ENCODE measurements at places on chromosomes 2 and 18.
A peak's percentile ranks its signal among the peaks of the same experiment; 100 is the strongest.

- H3K4me3 ChIP-seq, result no peak overlapping the region
- H3K4me1 ChIP-seq, result peaks cover 43% of the 10 kb centered on the region
- no peaks in the 10 kb centered on the region for H3K27me3 ChIP-seq
- no peaks in the 10 kb centered on the region for H3K36me3 ChIP-seq
- peak overlapping the region; percentile 67 for H3K27ac ChIP-seq
Measured at GRCh38 chr18:76459687-76460350, 35.2 kb downstream of the ZNF516 start.

GRCh38 chr2:230840301-230840700 is 24.4 kb upstream of the ITM2C start:
- no peaks in the 10 kb centered on the region for H3K36me3 ChIP-seq
- H3K27me3 ChIP-seq, result peaks cover 13% of the 10 kb centered on the region
- H3K4me1 ChIP-seq, result no peaks in the 10 kb centered on the region
- no peak overlapping the region for H3K27ac ChIP-seq
- DNase-seq, result no peak

- H3K27me3 ChIP-seq, result no peaks in the 10 kb centered on the region
- no peaks in the 10 kb centered on the region for H3K4me1 ChIP-seq
- DNase-seq, result no peak
- no peak overlapping the region for H3K27ac ChIP-seq
- no peak overlapping the region for H3K4me3 ChIP-seq
Measured at GRCh38 chr2:199115169-199115568, 342.6 kb downstream of the SATB2 start.

DNA sequence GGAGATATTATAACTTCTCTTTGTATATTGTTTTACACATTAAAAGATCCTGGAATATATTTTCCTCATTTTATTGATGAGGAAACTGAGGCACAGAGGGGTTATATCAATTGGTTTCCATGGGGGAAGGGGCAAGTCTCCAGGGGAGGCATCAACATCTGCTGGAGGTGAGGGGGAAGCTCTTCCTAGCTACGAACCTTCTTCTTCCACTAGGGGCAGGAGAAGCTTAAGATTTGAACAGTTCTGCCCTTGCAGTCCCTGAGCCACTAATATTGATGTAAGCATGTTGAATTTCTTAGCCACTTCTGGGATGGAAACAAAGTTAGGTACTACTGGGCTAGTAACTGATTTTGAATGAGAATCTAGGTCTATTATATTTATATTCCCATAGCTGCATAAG is 140.1 kb upstream of the AQP4 start:
- no peak overlapping the region for H3K27ac ChIP-seq
- no peak for DNase-seq
- H3K36me3 ChIP-seq, result no peaks in the 10 kb centered on the region
- H3K4me3 ChIP-seq, result no peak overlapping the region

DNA sequence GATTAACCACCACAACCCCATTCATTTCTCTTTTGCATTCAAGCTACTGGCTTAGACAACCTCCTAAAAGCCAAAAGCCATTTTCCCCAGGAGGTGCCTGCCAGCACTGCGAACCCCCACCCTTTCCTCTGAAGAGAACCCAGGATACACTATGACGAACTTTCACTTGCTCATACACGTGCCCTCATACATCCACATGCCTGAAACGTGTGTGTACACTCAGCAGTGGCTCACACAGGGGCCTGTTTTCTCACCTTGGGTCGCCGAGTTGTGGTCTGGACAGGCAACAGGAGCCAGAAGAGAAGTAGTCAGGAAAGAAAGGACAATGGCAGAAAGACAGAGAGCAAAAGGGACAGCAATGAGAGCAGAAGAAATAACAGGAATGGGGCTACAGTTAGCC is 7.4 kb downstream of the DCTN1 start:
- no peaks in the 10 kb centered on the region for H3K27me3 ChIP-seq
- peaks cover 33% of the 10 kb centered on the region for H3K4me1 ChIP-seq
- peaks cover 66% of the 10 kb centered on the region for H3K36me3 ChIP-seq

DNA sequence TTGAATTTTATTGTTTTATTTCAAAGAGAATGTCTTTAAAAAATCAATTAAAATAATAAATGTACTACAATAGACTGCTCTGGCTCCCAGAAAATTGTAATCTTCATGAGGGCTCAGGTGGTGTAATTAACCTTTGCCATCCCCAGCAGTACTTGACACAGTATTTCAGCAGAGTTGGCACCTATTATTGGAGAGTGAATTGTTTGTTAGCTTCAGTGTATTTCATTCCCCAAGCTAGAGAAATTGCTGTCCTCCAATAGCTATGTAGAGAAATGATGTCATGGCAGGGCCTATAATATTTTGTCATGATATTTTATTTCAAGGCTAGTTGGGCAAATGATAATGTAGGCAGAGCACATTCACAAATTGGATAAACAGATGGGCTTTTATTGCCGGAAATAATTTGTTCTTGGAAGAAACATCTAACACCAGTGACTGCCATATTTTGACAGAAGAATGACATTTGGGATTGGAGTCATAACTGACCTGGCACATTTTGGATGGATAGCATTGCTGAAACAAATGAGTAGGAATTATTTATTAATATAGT is 712.0 kb upstream of the NXPH2 start:
- H3K36me3 ChIP-seq, result no peaks in the 10 kb centered on the region
- no peak overlapping the region for H3K27ac ChIP-seq
- H3K4me1 ChIP-seq, result no peaks in the 10 kb centered on the region
- no peak for DNase-seq
- H3K27me3 ChIP-seq, result no peaks in the 10 kb centered on the region

- no peak overlapping the region for H3K27ac ChIP-seq
- no peak for DNase-seq
- H3K4me3 ChIP-seq, result no peak overlapping the region
Measured at GRCh38 chr2:75431763-75432162, 129.0 kb downstream of the EVA1A start.

DNA sequence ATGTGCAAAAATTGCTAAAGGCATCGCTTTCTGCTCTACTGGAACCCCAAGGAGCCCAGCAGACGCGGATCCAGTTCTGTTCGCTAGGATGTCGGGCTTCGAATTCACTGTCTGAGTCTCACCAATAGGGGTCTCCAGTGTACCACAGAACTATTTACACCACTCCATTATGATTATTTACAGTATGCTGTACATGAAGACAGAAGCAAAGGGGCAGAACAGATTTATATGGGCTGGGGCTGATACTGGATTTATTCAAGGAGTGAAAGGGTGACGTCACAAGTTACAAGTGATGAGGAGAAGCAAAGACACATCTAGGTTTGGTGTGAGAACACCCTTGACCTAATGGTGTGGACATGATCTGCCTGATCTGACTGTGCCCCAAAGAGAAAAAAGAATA is 185.3 kb upstream of the ATP5MC3 start:
- no peaks in the 10 kb centered on the region for H3K27me3 ChIP-seq
- DNase-seq, result no peak
- H3K4me3 ChIP-seq, result no peak overlapping the region
- no peak overlapping the region for H3K27ac ChIP-seq

DNA sequence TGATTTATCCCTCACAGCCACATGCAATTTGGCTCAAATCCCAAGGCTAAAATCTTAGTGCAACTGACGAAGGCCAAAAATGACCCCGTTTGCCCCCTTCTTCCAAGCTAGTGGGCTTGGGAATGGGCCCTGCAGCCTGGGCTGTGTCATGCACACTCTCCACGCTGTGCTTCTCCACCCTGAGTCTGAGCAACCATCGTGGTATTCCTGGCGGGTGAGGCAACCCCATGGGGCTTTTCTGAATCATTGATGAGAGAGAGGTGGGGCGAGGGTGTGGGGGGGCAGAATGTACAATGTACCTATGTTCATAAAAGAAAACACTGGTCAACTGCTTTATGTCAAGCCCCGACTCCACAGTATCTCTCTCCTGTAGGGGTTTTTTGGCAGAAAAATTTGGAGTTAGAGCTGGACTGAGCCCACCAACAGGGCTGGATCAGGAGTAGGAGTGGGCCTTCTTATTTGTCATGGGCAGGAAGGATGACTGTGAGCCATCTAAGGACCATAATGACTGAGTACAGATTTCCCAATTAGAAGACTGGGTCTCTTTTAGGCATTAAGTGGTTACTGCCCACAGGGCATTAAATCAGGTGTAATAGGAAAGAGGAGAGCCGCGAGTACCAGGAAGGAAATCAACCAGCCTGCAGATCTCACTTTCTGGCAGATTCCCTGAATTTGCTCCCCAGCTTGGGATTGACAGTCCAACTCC is 8.9 kb downstream of the SULT1C2 start:
- H3K4me3 ChIP-seq, result no peak overlapping the region
- no peaks in the 10 kb centered on the region for H3K27me3 ChIP-seq
- no peak for DNase-seq
- H3K4me1 ChIP-seq, result no peaks in the 10 kb centered on the region

- no peaks in the 10 kb centered on the region for H3K27me3 ChIP-seq
- H3K4me3 ChIP-seq, result no peak overlapping the region
- H3K4me1 ChIP-seq, result no peaks in the 10 kb centered on the region
- no peak for DNase-seq
Measured at GRCh38 chr2:31813016-31813415, 197.8 kb downstream of the MEMO1 start.

GRCh38 chr2:46460241-46460921 is 19.0 kb upstream of the TMEM247 start:
- no peak for DNase-seq
- H3K4me1 ChIP-seq, result peaks cover 14% of the 10 kb centered on the region
- no peaks in the 10 kb centered on the region for H3K36me3 ChIP-seq
- peak overlapping the region; percentile 74 for H3K27ac ChIP-seq
- H3K4me3 ChIP-seq, result no peak overlapping the region
- no peaks in the 10 kb centered on the region for H3K27me3 ChIP-seq

DNA sequence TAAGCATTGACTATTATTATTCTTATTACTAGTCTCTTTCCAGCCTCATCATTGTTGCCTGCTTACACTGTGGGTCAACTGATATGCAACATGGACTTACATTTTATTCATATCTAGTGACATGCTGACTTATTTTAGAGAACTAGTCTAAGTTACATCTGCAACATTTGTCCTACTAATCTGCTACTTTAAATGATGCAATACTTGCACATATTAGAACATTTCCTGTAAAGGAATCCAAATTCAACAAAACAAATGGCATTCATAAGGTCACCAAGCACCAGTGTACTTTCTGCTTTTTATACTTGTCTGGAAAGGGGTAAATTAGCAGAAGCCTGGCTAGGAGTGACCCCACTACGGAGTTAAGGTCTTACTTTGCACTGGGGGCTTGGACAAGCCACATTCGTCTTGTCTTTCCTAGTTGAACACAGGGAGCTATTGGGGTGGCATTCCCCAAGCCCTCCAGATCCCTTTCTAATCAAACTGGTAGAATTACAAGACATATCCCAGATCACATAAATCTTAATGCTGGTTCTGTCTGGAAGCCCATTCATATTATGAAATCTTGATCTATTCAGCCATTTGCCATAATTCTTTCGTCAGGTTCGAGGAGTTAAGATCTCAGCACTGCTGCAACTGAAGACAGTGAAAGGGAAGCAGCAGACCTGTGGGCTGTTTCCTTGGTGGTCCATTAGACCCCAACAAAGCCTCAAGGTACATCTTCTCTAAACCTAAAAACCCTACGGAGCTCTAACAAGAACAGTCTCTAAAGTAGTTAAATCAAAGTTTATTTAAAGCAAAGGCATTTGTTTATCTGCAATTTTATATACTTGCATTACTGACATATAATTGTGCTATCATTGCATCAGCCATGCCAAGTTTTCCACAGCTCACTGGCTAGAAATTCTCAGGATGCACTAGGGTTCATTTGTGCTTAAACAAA is 49.9 kb upstream of the RTN4 start:
- DNase-seq, result no peak
- H3K27ac ChIP-seq, result peak overlapping the region; percentile 81
- H3K27me3 ChIP-seq, result no peaks in the 10 kb centered on the region
- no peak overlapping the region for H3K4me3 ChIP-seq
- peaks cover 44% of the 10 kb centered on the region for H3K4me1 ChIP-seq

- DNase-seq, result no peak
- H3K27ac ChIP-seq, result peak overlapping the region; percentile 92
- no peaks in the 10 kb centered on the region for H3K27me3 ChIP-seq
- H3K4me3 ChIP-seq, result no peak overlapping the region
- H3K4me1 ChIP-seq, result peaks cover 99% of the 10 kb centered on the region
Measured at GRCh38 chr2:28661589-28662001, 90.0 kb upstream of the PPP1CB start.

GRCh38 chr18:32301976-32302743 is 112.3 kb downstream of the MEP1B start:
- peak overlapping the region; percentile 51 for H3K27ac ChIP-seq
- no peak overlapping the region for H3K4me3 ChIP-seq
- no peaks in the 10 kb centered on the region for H3K27me3 ChIP-seq

- H3K27ac ChIP-seq, result no peak overlapping the region
- peaks cover 36% of the 10 kb centered on the region for H3K4me1 ChIP-seq
- no peaks in the 10 kb centered on the region for H3K27me3 ChIP-seq
- no peak overlapping the region for H3K4me3 ChIP-seq
Measured at GRCh38 chr2:221567809-221568208, 4.3 kb downstream of the EPHA4 start.

GRCh38 chr2:119837759-119838158 is 78.0 kb downstream of the PTPN4 start:
- no peaks in the 10 kb centered on the region for H3K36me3 ChIP-seq
- no peak overlapping the region for H3K27ac ChIP-seq
- no peak for DNase-seq
- peaks cover 27% of the 10 kb centered on the region for H3K4me1 ChIP-seq
- no peaks in the 10 kb centered on the region for H3K27me3 ChIP-seq

DNA sequence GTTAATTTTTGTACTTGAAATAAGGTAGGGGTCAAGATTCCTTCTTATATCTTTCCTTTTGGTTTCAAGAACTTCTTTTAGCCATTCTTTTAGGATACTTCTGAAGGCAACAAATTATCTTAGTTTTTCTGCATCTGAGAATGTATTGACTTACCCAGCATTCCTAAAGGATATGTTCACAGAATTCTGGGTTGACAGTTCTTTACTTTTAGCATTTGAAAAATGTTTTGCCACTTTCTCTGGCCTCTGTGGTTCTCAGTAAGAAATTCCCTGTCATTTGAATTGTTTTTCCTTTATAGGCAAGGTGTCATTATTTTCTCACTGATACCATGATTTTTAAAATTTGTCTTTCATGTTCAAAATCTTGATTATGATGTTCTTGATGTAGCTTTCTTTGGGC is 162.4 kb downstream of the GALNT1 start:
- H3K4me3 ChIP-seq, result no peak overlapping the region
- H3K27me3 ChIP-seq, result no peaks in the 10 kb centered on the region
- H3K27ac ChIP-seq, result no peak overlapping the region
- no peak for DNase-seq
- no peaks in the 10 kb centered on the region for H3K4me1 ChIP-seq
- H3K36me3 ChIP-seq, result no peaks in the 10 kb centered on the region

GRCh38 chr18:42305869-42306593 is 351.0 kb downstream of the PIK3C3 start:
- H3K27me3 ChIP-seq, result no peaks in the 10 kb centered on the region
- no peak for DNase-seq
- H3K27ac ChIP-seq, result no peak overlapping the region
- no peak overlapping the region for H3K4me3 ChIP-seq
- no peaks in the 10 kb centered on the region for H3K4me1 ChIP-seq
- H3K36me3 ChIP-seq, result no peaks in the 10 kb centered on the region

- no peak for DNase-seq
- no peaks in the 10 kb centered on the region for H3K36me3 ChIP-seq
- H3K27me3 ChIP-seq, result peaks cover 52% of the 10 kb centered on the region
- H3K4me3 ChIP-seq, result no peak overlapping the region
Measured at GRCh38 chr2:65608916-65609315, 176.5 kb upstream of the SPRED2 start.

GRCh38 chr2:45681675-45682074 is 30.2 kb downstream of the PRKCE start:
- H3K27ac ChIP-seq, result peak overlapping the region; percentile 5
- H3K4me1 ChIP-seq, result peaks cover 18% of the 10 kb centered on the region
- H3K27me3 ChIP-seq, result no peaks in the 10 kb centered on the region
- no peak overlapping the region for H3K4me3 ChIP-seq

GRCh38 chr2:121245120-121245820 is 39.7 kb downstream of the TFCP2L1 start:
- H3K27ac ChIP-seq, result no peak overlapping the region
- H3K27me3 ChIP-seq, result no peaks in the 10 kb centered on the region
- H3K4me3 ChIP-seq, result no peak overlapping the region
- no peaks in the 10 kb centered on the region for H3K4me1 ChIP-seq

All from esophagus squamous epithelium (tissue), 5 donors.